ENCODE measurements at places on chromosomes 1 and 21. TPM values are rescaled to one million over a fixed set of nuclear protein-coding genes. Genes with fewer than 3 reads are reported as not detected.

The OR10Z1 gene
- not detected for total RNA-seq

The GBP6 gene
- 0.23 TPM for total RNA-seq

The C1QC gene
- not detected for total RNA-seq

The PCP4 gene
- not detected for total RNA-seq

The CDC20 gene
- total RNA-seq = 0.50 TPM

The ZMYND12 gene
- total RNA-seq = 1.1 TPM

The S100A4 gene
- 689 TPM for total RNA-seq

The ANXA9 gene
- total RNA-seq = not detected

The TRIM46 gene
- 2.5 TPM for total RNA-seq

The KRTAP12-4 gene
- not detected for total RNA-seq

The TNFRSF8 gene
- total RNA-seq = 0.50 TPM

The MYBPH gene
- total RNA-seq = not detected

The TSPAN2 gene
- 17.1 TPM for total RNA-seq

The AMY1B gene
- total RNA-seq = not detected

The LDLRAD1 gene
- not detected for total RNA-seq

The SPRR5 gene
- total RNA-seq = not detected

The GPR25 gene
- 2.1 TPM for total RNA-seq

The BTBD8 gene
- total RNA-seq = 3.7 TPM

The TMCC2 gene
- 1.1 TPM for total RNA-seq

The CFAP141 gene
- total RNA-seq = 1.2 TPM

The FAM78B gene
- total RNA-seq = not detected

The FCER1A gene
- total RNA-seq = 6.5 TPM

The ADGRL2 gene
- total RNA-seq = not detected

The PRAMEF4 gene
- total RNA-seq = not detected

The LCE5A gene
- total RNA-seq = not detected

The AGTRAP gene
- 122 TPM for total RNA-seq

The FAM72D gene
- total RNA-seq = not detected

The NUDT4B gene
- 3.9 TPM for total RNA-seq

The TRIM67 gene
- not detected for total RNA-seq

The KIF17 gene
- total RNA-seq = not detected

The CD34 gene
- 0.30 TPM for total RNA-seq

The OR2L3 gene
- not detected for total RNA-seq

The KCNN3 gene
- total RNA-seq = 0.95 TPM

The GPR37L1 gene
- total RNA-seq = not detected

The LCE6A gene
- not detected for total RNA-seq

The TMPRSS3 gene
- total RNA-seq = not detected

The MIXL1 gene
- total RNA-seq = 0.58 TPM

The S100A16 gene
- not detected for total RNA-seq

The CCT3 gene
- total RNA-seq = 79.8 TPM

The WLS gene
- 1.4 TPM for total RNA-seq

The LDLRAD2 gene
- total RNA-seq = 2.8 TPM

The LAMB3 gene
- total RNA-seq = 1.2 TPM

The AMY2A gene
- not detected for total RNA-seq

The TRIM58 gene
- 1.9 TPM for total RNA-seq

The CNR2 gene
- total RNA-seq = 12.0 TPM

The SLC26A9 gene
- total RNA-seq = not detected

The SLFNL1 gene
- 0.18 TPM for total RNA-seq

The GBP7 gene
- not detected for total RNA-seq

The AVPR1B gene
- not detected for total RNA-seq

The RAVER2 gene
- 0.82 TPM for total RNA-seq

The CD1E gene
- total RNA-seq = not detected

All from natural killer cell (primary cell).